ENCODE measurements at places on chromosomes 13 and 19.
A peak's percentile ranks its signal among the peaks of the same experiment; 100 is the strongest.

GRCh38 chr19:52535771-52536447 is 8.4 kb downstream of the ZNF808 start:
- peak; percentile 48 for DNase-seq

GRCh38 chr13:95356916-95357315 is 55.7 kb upstream of the ABCC4 start:
- DNase-seq = no peak

GRCh38 chr13:72379581-72379980 is 347.8 kb downstream of the MZT1 start:
- DNase-seq = no peak

GRCh38 chr19:38917516-38917915 is 5.5 kb upstream of the CCER2 start:
- no peak for DNase-seq

GRCh38 chr19:54147676-54148075 is 10.1 kb downstream of the CNOT3 start:
- no peak for DNase-seq

DNA sequence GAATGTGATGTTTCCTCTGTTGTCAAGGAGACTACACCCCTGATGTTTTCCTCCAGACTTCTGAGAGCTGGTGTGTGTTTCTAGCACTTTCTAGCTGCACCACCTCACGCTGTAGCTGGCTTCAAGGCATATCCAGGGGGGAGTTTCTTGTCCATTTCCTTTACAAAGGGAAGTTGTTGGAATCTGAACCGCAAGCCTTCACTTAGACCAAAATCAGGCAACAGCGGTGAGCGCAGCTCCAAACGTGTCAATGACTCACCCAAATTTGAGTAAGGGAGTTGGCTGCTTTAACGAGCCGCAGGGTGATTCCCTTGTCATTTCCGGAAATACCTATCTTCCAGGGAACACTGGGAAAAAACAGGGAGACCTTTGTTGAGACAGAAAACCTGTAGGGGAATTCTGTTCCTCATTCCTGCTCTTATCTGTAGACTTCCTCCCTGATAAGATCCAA is 2.5 kb downstream of the LDLR start:
- peak; percentile 66 for DNase-seq

- no peak for DNase-seq
Observed at GRCh38 chr19:48095612-48096175, 14.9 kb downstream of the PLA2G4C start.

DNA sequence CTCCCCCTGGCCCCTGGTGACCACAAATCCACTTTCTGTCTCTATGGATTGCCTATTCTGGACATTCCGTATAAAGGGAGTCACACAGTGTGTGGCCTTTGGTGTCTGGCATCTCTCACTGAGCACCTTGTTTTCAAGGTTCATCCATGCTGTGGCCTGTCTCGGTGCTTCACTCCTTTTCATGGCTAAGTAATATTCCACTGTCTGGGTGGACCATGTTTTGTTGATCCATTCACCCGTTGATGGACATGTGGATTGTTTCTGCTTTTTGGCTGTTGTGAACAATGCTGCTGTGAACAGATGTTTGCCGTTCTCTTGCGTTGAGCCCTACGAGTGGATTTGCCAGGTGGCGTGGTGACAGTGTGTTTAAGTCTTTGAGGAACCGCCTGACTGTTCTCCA is 10.6 kb downstream of the EVI5L start:
- no peak for DNase-seq

GRCh38 chr19:40633207-40633606 is 32.0 kb downstream of the LTBP4 start:
- no peak for DNase-seq

GRCh38 chr19:33283589-33283988 is 18.7 kb downstream of the CEBPA start:
- DNase-seq = no peak

DNA sequence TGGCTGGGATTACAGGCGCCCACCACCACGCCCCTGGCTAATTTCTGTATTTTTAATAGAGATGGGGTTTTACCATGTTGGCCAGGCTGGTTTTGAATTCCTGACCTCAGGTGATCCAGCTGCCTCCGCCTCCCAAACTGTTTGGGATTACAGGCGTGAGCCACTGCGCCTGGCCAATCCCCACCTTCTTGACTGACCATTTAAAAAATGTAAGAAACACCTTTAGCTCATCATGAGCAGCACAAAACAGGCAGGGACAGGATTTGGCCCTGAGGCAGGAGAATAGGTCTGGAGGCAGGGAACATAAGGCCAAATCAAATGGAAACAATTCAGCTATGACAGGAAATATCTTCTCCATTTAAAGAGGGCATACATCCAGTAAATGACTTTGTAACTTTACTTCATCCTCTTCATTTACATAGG is 1.4 kb upstream of the MPV17L2 start:
- no peak for DNase-seq

GRCh38 chr13:87128036-87128435 is 543.1 kb upstream of the SLITRK5 start:
- DNase-seq = no peak

- DNase-seq = no peak
Observed at GRCh38 chr13:47955836-47956235, 45.2 kb downstream of the SUCLA2 start.

GRCh38 chr13:45205124-45205523 is 4.3 kb upstream of the KCTD4 start:
- DNase-seq = no peak

DNA sequence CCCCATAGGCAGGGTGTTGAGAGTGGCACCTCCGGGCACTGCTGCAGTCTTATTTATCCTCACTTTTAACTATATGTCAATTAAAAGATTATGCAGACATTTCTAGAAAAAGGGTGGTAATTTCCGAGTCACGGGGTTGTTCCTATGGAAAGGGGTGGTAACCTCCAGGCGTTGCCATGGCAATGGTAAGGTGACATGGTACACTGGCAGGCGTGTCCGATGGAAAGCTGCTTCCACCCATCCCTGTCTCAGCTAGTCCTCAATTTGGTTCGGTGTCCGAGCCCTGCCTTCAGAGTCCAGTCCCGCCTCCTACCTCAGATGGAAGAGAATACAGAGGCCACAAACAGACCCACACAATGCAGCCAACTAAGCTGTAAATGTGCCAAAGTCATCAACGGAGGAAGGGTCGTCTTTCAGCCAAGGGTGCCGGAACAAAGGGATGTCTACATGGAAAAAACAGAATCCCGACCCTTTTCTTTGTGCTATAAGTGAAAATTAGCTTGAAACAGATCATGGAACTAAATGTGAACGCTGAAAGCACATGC is 72.6 kb upstream of the C13orf46 start:
- no peak for DNase-seq

- DNase-seq = no peak
Observed at GRCh38 chr19:38233740-38234251, 9.8 kb upstream of the DPF1 start.

- DNase-seq = no peak
Observed at GRCh38 chr13:49026851-49027250, 51.1 kb downstream of the FNDC3A start.

GRCh38 chr19:4454747-4455718 is 2.6 kb downstream of the UBXN6 start:
- DNase-seq = peak; percentile 25

GRCh38 chr19:1503089-1503924 is 9.5 kb downstream of the ADAMTSL5 start:
- peak; percentile 9 for DNase-seq

GRCh38 chr19:49552749-49553148 is 24.9 kb downstream of the RCN3 start:
- no peak for DNase-seq

DNA sequence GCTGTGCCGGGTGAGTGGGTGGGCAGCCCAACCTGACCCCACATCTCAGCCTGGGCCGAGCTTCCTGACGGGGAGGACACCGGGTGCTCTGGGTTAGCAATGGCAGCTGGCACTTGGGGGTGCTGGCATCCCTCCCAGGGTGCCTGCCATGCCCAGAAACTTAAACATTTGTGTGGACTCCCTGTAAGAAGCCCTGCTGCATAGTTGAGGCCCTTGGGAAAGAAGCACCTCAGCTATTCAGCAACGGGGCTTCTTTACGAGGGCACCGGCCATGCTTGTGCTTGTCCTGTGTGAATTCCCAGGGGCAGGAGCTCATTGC is 33.8 kb upstream of the MEDAG start:
- DNase-seq = no peak

GRCh38 chr19:47723581-47723940 is 10.3 kb downstream of the EHD2 start:
- no peak for DNase-seq

DNA sequence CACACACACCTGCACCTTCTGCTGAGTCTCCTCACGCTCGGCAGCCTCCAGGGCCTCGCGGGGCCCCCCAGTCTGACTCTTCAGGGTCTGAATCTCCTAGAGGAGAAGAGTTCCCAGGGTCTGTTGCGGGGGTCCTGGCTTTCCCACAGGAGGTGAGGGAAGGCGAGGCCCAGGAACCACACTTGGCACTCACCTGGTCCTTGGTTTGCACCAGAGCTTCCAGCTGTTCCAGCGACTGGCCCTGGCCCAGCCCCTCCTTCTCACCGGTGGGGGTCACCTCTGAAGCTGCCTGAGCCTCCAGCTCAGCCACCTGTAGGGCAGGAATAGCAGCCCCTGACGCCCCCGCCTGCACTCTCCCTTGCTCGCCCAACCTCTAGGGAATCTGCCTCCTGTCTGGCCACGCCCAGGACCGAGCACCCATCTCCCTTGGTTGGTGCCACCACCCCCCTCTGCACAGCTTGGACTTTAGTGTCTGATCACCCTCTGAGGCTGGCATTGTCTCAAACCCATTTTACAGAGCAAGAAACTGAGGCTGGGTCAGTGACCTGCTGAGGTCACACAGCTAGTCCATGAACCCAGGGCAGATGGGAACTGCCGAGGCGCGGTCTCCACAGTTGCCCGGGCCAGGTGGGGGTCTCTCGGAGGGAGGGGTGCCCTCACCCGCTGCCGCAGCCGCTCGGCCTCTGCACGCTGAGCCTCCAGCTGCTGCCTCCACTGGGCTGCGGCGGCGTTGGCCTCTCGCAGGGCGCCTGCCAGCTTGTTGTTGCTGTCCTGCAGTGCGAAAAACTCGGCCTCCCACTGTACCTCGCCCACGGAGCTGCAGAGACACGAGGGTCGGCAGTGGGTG is 9.5 kb downstream of the HOMER3 start:
- no peak for DNase-seq

- no peak for DNase-seq
Observed at GRCh38 chr13:100088273-100088643, 635 bp upstream of the PCCA start.

DNA sequence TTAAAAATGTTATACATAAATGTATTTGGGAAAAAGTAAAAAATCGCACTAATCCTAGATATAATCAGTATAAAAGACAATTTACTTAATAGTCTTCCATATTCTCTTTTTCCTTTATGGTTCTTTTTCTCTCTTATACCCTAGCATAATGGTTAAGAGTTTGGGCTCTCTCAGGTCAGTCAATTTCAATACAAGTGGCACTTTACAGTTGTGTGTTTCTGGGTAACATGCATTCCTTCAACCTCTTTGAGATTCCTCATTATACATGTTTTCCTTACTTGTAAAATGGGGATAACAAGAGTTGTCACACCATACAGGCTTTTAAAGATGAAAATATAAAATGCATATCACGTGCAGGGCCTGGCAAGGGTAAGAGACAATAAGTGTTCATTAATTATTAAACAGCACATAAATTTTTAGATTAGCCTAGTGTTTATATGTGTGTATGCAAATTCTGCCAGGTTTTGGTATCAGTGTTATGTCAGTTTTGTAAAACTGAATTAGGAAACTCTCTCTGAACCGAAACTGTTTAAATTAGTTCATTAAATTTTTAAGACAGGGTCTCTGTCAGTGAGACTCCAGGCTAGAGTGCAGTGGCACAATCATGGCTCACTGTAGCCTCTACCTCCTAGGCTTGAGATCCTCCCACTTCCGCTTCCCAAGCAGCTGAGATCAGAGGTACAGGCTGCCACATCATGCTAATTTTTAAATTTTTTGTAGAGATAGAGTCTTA is 49.8 kb downstream of the ELF1 start:
- DNase-seq = no peak

DNA sequence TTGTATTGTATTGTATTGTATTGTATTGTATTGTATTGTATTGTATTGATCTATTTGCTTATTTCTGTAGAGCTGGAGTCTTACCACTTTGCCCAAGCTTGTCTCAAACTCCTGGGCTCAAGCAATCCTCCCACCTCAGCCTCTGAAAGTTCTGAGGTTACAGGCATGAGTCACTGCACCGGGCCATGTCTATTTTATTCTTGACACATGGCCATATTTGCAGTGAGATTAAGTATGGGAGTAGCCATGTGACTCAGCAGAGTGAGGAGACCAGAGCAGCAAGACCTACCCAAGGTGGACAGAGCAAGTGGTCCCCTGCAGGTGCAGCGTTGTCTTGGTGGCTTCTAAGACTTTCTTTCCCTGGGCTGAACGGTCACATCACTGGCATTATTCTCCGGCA is 49.1 kb upstream of the UBAC2 start:
- DNase-seq = no peak

DNA sequence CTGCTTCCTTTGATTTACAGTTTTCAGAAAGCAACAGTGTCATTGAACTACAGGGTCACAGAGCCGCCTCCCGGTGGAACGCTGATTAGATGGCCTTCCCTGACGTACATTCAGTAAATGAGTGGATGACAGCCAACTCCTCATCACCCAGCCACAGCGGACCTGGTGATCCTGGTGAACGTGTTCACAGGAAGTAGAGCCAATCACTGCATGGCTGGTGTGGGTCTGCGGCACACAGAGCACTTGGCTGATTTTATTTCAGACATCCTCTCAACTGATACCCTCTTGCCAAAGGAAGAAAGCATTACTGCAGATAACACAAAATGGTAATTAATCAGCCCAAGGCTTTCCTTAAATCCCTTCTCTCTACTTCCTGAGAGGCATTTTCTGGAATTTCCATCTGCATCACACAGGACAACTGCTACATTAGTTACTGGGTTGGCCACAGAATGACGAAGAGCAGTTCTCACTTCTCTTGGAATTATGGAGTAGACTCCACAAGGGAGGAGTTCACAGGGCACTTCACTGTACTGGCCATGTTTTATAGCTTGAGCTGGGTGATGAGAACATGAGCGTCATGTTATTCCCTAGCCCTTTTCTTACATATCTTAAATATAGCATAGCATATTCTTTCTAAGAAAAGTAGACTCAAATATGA is 84.0 kb upstream of the SLC7A1 start:
- DNase-seq = no peak
